ENCODE measurements at places on chromosomes 2 and 18. TPM values are rescaled to one million over a fixed set of nuclear protein-coding genes. Genes with fewer than 3 reads are reported as not detected.

DNA sequence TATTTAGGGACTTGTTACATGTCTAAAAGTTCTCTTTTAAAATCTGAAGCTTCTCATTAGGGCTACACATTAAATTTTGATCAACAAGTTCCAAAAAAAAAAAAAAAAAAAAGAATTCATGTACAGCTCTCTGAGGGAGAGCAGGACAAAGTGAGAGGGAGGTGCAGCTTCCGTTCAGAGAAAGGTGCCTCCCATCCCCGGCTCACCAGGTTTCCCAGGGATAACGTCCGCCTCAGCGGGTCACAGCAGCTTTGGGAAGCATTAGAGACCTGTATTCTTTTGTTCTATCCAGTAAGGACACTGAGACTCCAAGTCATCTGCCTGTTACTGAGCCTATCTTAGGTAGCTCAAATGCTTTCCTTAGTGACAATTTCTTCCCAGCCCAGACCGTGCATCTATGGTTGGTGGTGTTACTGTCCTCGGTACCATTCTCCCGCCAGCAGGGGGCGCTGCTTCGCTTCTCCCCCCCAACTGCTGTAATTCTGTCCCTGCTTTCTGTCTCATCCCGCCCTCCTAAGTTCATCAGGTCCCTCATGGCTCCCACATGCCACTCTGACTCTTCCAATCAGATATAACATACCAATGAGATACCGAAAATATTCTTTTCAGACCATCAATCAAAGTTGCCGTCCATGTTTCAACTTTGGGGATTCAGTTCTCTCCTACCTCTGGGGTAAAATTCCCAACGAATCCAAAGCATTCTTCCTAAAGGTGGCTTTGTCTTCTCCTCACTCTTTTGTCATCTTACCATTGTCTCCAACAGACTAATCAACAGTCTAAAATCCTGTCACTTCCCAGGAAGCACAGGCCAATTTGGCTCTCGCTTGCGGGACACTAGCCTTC is 466.5 kb downstream of the METTL4 start:
- no peaks in the 10 kb centered on the region for H3K36me3 ChIP-seq
- no peaks in the 10 kb centered on the region for H3K27me3 ChIP-seq
- H3K4me1 ChIP-seq = no peaks in the 10 kb centered on the region
- DNase-seq = peak; percentile 86
- H3K4me3 ChIP-seq = no peak overlapping the region

DNA sequence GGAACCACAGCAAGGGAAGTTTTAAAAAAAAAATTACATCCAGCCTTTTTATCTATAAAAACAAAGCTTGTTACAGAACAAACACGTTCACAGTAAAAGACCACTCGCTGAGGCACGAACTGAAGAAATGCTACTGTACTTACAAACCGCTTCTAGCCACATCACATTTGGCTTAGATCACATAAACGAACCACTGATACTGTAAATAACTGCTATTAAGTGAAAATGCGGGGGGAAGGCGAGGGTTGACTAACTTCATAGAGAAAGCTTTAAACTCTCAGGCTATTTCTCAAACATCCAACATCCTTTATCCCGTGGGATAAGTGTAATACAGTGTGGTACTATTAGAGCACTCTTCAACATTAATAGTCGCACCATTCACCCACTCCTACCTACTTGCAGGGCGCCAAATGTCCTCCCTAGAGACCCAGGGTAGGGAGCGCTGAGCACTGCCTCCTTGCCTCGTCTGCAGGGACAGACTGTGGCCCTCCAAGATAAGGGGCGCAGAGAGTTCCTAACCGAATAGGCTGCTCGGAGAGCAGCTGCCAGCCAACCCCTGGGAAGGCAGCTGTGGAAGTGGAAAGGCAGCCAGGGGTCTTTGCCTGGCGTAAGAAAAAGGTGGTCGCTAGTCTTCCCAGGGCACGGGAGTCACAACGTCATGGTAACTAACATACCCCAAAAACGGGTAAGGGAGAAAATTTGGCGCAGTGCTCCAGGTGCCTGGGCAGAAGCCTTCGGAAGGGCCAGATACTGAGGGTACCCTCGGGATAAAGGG is 854 bp downstream of the GPR155 start:
- H3K27ac ChIP-seq = no peak overlapping the region
- no peaks in the 10 kb centered on the region for H3K36me3 ChIP-seq
- peak overlapping the region; percentile 81 for H3K4me3 ChIP-seq
- no peaks in the 10 kb centered on the region for H3K4me1 ChIP-seq
- H3K27me3 ChIP-seq = peaks cover 22% of the 10 kb centered on the region

GRCh38 chr2:138548796-138549195 is 47.2 kb downstream of the SPOPL start:
- no peaks in the 10 kb centered on the region for H3K4me1 ChIP-seq
- peaks cover 24% of the 10 kb centered on the region for H3K36me3 ChIP-seq
- no peaks in the 10 kb centered on the region for H3K27me3 ChIP-seq
- no peak for DNase-seq
- no peak overlapping the region for H3K27ac ChIP-seq

The PRKCE gene
- 1.5 TPM for total RNA-seq

DNA sequence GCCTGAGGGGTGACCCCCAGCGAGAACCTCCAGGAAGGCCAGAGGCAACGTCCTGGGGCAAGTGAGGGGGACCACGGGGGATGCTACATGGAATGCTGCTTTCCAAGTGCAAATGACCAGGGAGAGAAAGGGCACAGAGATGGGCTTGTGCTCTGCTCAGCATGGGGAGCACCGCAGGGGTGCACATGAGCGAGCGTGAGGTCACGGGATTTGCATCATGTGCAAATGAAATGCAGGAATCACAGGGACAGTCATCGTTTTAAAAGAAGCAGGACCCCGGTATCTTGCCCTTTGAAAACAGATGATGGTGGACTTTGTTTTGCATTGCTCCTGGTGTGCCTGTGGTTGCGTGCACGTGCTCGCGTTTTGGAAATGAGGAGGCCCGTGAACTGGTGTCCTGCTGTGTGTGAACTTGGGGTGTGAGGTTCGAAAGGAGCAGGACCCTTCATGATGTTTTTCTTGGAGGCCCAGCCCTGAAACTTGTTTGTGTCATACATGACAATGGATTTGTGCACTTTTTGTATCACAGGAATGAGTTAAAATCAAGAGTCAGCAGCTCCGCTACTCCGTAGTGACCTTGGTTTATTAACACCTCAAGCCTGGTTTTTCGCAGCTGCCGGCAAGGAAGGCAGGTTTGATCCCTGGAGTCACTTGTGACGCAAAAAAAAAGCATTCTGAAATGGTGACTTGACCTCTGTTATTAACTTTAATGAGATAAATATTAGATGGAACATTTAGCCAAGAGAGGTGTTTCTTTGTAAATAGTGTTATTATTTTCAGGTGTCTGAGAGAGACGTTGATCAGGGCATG is 234.5 kb downstream of the LDLRAD4 start:
- peak; percentile 84 for DNase-seq
- no peaks in the 10 kb centered on the region for H3K36me3 ChIP-seq
- H3K4me3 ChIP-seq = no peak overlapping the region

GRCh38 chr2:147621656-147622197 is 223.1 kb upstream of the ACVR2A start:
- H3K27me3 ChIP-seq = no peaks in the 10 kb centered on the region
- H3K4me3 ChIP-seq = no peak overlapping the region
- H3K27ac ChIP-seq = no peak overlapping the region
- H3K36me3 ChIP-seq = no peaks in the 10 kb centered on the region

DNA sequence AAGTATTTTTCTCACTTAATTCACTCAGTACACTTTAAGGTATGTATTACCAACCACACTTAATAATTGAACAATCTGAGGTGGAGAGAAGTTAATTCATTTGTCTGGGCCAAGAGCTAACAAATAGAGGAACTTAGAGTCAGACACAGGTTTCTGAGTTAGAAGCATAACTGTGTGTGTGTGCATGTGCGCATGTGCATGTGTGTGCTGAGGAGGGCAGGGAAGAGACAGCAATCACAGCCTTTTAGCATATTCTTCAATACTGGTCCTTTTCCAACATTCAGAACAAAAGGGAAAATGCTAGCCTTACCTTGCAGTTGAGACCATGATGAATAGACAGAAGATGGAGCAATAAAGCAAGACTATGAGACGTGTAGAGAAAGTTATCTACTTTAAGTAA is 136.2 kb upstream of the ATP5MC3 start:
- DNase-seq = no peak
- no peaks in the 10 kb centered on the region for H3K4me1 ChIP-seq
- H3K27ac ChIP-seq = no peak overlapping the region
- H3K4me3 ChIP-seq = no peak overlapping the region

GRCh38 chr2:167471332-167471731 is 583.1 kb downstream of the XIRP2 start:
- no peak for DNase-seq
- no peaks in the 10 kb centered on the region for H3K27me3 ChIP-seq
- no peaks in the 10 kb centered on the region for H3K4me1 ChIP-seq
- H3K4me3 ChIP-seq = no peak overlapping the region

The GRHL1 gene
- total RNA-seq = 3.3 TPM

- H3K4me3 ChIP-seq = no peak overlapping the region
- H3K36me3 ChIP-seq = no peaks in the 10 kb centered on the region
- peaks cover 21% of the 10 kb centered on the region for H3K4me1 ChIP-seq
- DNase-seq = no peak
- no peak overlapping the region for H3K27ac ChIP-seq
Observed at GRCh38 chr18:49055754-49056172, 105.0 kb upstream of the SMAD7 start.

The SLC8A1 gene
- 7.7 TPM for total RNA-seq

The TUBA4B gene
- total RNA-seq = not detected

The MAP3K20 gene
- 29.9 TPM for total RNA-seq

DNA sequence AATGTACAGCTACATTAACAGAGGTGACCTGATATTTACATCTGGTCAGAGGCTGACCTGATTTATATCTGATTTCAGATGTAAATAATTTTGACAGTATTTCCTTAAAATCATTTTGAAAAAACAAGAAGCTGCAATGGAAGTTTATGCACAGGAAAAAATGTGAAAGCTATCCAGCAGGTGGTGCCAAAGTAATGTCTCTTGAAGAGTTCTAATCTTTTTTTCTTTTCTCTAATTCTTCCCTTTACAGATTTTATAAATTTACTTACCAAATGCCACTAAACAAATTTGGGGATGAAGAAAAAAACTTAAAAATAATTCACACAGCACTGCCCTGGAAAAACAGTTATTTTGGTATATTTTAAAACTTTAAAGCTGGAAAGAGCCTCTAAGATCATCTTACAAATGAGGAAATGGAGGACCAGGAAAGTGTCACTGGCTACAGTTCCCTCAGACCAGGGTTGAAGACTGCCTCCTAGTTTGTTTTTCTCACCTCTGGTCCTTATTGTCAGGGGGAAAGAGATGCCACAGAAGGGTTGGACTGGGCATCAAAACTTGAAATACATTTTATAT is 16.4 kb upstream of the FBLN7 start:
- H3K36me3 ChIP-seq = peaks cover 23% of the 10 kb centered on the region
- no peak overlapping the region for H3K4me3 ChIP-seq

- no peaks in the 10 kb centered on the region for H3K36me3 ChIP-seq
- no peaks in the 10 kb centered on the region for H3K27me3 ChIP-seq
- no peak overlapping the region for H3K4me3 ChIP-seq
- H3K4me1 ChIP-seq = no peaks in the 10 kb centered on the region
- no peak overlapping the region for H3K27ac ChIP-seq
Observed at GRCh38 chr2:113765276-113765675, 8.8 kb upstream of the SLC35F5 start.

DNA sequence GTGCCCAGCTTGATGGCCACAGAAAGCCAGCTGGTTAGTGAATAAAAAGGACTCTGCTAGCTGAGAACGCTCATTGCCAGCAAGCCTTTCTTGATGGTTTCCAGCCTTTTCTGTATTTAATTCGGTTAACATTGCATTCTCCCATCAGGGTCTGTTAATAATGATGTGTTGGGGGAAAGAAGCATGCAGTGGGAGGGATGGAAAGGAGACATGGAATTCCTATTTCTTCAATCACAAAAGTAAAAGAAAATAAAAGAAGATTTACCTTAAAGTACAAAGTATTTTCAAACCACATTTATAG is 141.9 kb upstream of the RBBP8 start:
- H3K27ac ChIP-seq = no peak overlapping the region
- no peaks in the 10 kb centered on the region for H3K4me1 ChIP-seq
- no peaks in the 10 kb centered on the region for H3K36me3 ChIP-seq
- H3K4me3 ChIP-seq = no peak overlapping the region
- H3K27me3 ChIP-seq = no peaks in the 10 kb centered on the region

The POTEC gene
- total RNA-seq = 2.5 TPM

- H3K27me3 ChIP-seq = peaks cover 23% of the 10 kb centered on the region
- DNase-seq = no peak
- no peaks in the 10 kb centered on the region for H3K4me1 ChIP-seq
- no peak overlapping the region for H3K27ac ChIP-seq
Observed at GRCh38 chr2:98775146-98775986, 44.4 kb upstream of the MGAT4A start.

- H3K4me3 ChIP-seq = no peak overlapping the region
- H3K27ac ChIP-seq = no peak overlapping the region
- peaks cover 56% of the 10 kb centered on the region for H3K36me3 ChIP-seq
- no peaks in the 10 kb centered on the region for H3K27me3 ChIP-seq
- H3K4me1 ChIP-seq = no peaks in the 10 kb centered on the region
Observed at GRCh38 chr2:218255446-218255845, 5.4 kb upstream of the GPBAR1 start.

GRCh38 chr2:30393510-30393909 is 53.5 kb upstream of the LCLAT1 start:
- H3K4me1 ChIP-seq = no peaks in the 10 kb centered on the region
- DNase-seq = no peak
- no peak overlapping the region for H3K4me3 ChIP-seq
- no peaks in the 10 kb centered on the region for H3K36me3 ChIP-seq

DNA sequence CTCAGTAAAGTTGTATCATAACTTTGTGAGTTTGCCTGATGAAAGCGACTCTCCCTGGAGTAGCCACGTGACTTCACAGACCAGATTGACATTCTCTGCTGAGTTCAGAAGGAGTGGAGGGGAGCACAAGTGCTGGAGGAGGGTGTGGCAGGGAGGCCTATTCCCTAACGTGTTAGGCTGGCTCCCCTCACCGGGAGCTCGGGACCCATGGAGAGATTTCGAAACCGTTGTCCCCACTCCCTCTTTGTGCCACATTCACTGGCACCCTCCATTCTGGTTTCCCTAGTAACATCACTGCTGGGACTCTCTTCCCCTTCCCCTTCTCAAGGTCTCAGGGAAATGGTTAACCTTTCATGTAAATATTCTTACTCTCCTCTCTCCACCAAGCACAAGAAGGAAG is 279.9 kb downstream of the ALPK2 start:
- no peak overlapping the region for H3K4me3 ChIP-seq
- H3K27ac ChIP-seq = no peak overlapping the region
- H3K36me3 ChIP-seq = peaks cover 26% of the 10 kb centered on the region
- no peak for DNase-seq
- peaks cover 5% of the 10 kb centered on the region for H3K4me1 ChIP-seq
- no peaks in the 10 kb centered on the region for H3K27me3 ChIP-seq

The IFIH1 gene
- 0.13 TPM for total RNA-seq
